ENCODE measurements at places on chromosomes 13 and 19. TPM values are rescaled to one million over a fixed set of nuclear protein-coding genes. Genes with fewer than 3 reads are reported as not detected.

DNA sequence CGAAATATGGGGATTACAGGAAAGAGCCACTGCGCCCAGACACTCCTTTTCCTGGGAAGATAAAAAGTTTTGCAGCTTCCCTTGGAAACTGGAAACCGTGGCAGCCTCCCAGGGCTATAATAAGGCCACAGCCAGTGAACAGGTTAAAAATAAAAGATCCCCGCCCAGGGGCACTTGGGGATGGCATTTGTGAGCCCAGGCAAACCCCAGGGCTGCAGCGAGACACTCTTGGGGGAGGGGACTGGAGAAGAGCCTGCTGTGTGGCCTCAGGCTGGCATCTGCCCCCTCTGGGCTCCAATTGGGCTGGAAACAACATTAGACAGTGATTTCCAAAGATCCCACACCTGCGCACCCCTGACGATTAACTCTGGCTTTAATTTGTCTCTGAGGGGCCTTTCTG, 11.2 kb downstream of the FEM1A start:
- DNase-seq = no peak

GRCh38 chr13:41492432-41493260, 35.3 kb downstream of the RGCC start:
- no peak for DNase-seq

ZNF91 gene
- 91.2 TPM for total RNA-seq

MATK gene
- 1.6 TPM for total RNA-seq

LILRA1 gene
- 2.3 TPM for total RNA-seq

RFPL4AL1 gene
- not detected for total RNA-seq

ZNF530 gene
- total RNA-seq = 3.2 TPM
